ENCODE measurements at places on chromosomes 16 and 17.

DNA sequence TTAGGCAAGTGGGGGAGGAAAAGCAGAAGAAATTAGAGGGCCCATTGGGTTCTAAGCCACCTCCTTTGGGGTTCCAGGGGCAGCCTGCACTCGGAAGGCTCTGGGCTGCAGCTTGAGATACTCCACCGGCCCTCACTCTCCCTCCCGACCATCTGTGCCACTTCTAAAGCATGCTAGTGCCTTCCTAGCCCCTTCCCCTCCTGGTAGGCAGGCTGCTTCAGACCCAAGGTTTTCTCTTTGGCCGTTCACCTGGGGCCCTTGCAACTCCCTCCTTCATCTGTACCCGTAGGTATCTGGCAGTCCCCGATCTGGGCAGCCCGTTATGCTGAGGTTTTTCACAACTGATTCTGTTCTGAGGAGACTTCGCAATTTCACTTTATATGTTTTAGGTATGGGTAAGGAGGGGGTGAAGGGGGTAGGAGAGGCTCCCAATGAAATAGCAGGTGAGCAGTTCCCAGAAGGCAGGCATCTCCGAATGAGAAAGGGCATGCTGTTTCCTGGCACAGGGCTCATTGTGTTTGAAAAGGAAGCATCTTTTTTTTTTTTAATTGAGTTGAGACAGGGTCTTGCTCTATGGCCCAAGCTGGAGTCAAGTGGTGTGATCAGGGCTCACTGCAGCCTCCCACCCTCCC lies 98.7 kb downstream of the RAB11FIP4 start:
- no peak for DNase-seq

DNA sequence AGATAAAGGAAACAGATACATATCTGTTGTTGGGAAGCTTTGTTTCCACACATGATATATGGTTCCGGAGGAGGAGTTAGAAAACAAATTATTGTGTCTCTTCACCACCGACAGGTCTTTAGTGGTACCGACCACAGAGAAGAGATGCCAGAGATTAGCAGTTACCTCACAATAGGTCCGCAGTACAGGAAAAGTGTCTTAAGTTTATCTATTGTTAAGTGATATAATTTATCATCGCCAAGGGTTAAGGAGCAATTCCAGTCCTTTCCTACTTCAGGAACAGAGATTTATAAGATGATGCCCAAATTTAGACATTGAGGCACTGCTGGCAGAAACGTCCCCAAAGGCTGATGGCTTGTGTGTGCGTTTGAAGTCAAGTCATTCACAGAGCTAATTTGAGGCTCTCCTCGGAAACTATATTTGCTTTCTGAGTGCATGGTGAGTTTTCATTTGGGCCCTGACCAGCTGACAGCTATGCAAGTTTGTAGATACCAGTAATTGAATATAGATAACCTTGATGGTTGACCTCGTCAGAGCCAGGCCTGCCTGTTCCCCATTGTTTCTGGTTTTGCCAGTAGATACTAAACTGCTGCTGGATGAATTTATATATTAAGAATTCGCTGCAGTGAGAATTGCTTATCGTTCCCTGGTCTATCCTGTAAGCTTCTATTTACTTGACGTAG lies 196.4 kb upstream of the IRX3 start:
- no peak for DNase-seq

GRCh38 chr16:11542069-11542744 lies 44.5 kb downstream of the LITAF start:
- no peak for DNase-seq

DNA sequence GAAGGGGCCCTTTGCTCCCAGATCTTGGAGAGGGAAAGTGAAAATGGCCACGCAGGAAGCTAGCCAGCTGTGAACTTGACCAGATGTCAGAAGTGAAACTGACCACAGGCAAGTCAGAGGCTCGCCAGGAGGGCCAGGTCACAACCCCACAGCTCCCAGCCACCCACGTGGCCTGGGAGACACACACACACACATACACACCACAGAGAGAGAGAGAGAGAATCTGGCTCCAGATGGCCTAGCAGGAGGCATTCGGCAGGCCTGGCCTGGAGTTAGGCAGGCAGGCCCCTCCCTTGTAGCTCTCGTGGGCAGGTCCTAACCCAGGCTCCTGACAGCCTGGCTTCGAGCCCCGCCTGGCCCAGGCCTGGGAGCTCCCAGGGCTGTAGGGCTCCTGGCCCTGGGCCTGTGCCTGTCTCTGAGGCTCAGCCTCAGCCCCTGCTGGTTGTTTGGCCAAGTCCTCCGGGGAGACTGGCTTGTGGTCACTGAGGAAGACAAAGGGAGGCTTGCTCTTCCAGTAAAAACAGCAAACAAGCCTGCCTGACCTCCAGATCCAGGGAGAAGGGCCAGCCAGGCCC lies 20.2 kb downstream of the NGFR start:
- DNase-seq, result no peak

GRCh38 chr17:28196636-28197035 lies 122.4 kb upstream of the TMEM97 start:
- no peak for DNase-seq
